ENCODE measurements at places on chromosomes 7 and 10. TPM values are rescaled to one million over a fixed set of nuclear protein-coding genes. Genes with fewer than 3 reads are reported as not detected.

GRCh38 chr10:112239347-112239746, 43.9 kb upstream of the TECTB start:
- no peaks in the 10 kb centered on the region for H3K4me1 ChIP-seq
- no peak overlapping the region for H3K27ac ChIP-seq
- no peak for DNase-seq
- no peak overlapping the region for H3K4me3 ChIP-seq
- H3K27me3 ChIP-seq = no peaks in the 10 kb centered on the region

GNA12 gene
- 20.5 TPM for total RNA-seq

PAX2 gene
- not detected for total RNA-seq

BBS9 gene
- 24.1 TPM for total RNA-seq

ZSCAN25 gene
- total RNA-seq = 26.9 TPM

GPR158 gene
- not detected for total RNA-seq

- DNase-seq = peak; percentile 75
- H3K4me3 ChIP-seq = no peak overlapping the region
- no peaks in the 10 kb centered on the region for H3K27me3 ChIP-seq
- H3K4me1 ChIP-seq = no peaks in the 10 kb centered on the region
These were observed 25.6 kb downstream of the VSTM4 start for GRCh38 chr10:49089557-49090188.

DNA sequence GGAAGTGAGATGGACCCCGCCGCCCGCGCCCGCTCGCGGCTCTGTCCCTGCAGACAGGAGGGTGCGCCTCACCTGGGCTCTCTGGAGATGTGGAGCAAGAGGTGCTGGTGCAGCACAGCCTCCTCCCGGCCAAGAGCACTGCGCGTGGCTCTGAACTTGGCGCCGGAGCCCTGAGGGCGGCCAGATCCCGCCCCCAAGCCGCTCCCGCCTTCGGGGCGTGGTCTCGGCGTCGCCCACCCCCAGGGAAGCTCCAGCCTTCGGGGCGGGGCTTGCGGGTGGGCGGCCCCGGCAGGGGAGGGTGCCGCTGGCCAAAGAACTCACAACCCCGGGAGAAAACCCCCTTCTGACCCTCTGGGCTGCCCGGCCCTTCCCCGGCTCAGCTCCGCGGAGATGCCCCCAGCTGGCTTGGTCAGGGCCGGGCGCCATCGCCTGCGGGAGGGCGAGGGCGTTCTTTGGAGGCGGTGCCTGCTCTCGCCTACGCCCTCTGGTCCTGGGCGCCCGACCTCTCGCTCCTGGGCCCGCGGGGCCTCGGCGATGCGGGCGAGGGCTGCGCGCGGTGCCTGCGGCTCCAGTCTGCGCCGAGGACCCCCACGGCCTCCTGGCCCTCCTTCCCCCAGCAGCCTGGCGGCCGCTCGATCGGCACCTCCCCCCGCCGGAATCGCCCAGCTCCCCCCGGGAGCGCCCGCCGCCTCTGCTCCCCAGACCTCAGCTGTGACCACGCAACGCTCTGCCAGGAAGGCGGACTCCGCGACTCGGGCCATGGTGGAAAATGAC, at the start of gene ZNF488:
ZNF488 (minus strand) TSS at position 146 of the 774 bp plus-strand sequence. CDS start 15,464 bp downstream, outside the sequence.
- no peaks in the 10 kb centered on the region for H3K27me3 ChIP-seq
- peak within 1 kb of the TSS; percentile 62 for H3K27ac ChIP-seq
- DNase-seq = peak; percentile 88
- H3K4me1 ChIP-seq = no peaks in the 10 kb centered on the region

GRCh38 chr10:13117841-13118783, 18.1 kb downstream of the OPTN start:
- DNase-seq = no peak
- no peaks in the 10 kb centered on the region for H3K36me3 ChIP-seq
- H3K4me3 ChIP-seq = no peak overlapping the region
- H3K27ac ChIP-seq = no peak overlapping the region
- H3K27me3 ChIP-seq = no peaks in the 10 kb centered on the region
- H3K4me1 ChIP-seq = no peaks in the 10 kb centered on the region

- no peak for DNase-seq
- H3K27ac ChIP-seq = no peak overlapping the region
- no peak overlapping the region for H3K4me3 ChIP-seq
- H3K36me3 ChIP-seq = no peaks in the 10 kb centered on the region
- no peaks in the 10 kb centered on the region for H3K4me1 ChIP-seq
- no peaks in the 10 kb centered on the region for H3K27me3 ChIP-seq
These were observed 253.3 kb downstream of the SEMA3A start for GRCh38 chr7:83941300-83941699.

DNA sequence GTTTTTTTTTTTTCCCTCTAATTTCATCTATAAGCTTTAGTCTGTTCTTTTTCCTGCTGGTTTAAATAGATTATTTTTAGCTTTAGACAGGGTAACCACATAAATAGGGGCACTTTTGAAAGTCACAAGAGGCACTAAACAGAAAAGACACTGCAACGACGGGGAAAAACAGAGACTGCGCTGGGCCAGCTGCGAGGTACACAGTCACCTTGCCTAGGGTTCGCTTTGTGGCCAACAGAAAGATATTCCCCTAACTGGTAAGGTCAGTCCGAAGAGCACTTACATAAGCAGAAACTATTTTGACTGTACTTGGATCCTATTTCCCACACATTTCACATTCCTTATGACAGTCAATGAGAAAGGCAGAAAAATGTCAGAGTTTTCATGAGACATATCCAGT, 175.6 kb upstream of the PHF14 start:
- no peaks in the 10 kb centered on the region for H3K27me3 ChIP-seq
- no peaks in the 10 kb centered on the region for H3K36me3 ChIP-seq
- no peak overlapping the region for H3K4me3 ChIP-seq
- no peak for DNase-seq

DNA sequence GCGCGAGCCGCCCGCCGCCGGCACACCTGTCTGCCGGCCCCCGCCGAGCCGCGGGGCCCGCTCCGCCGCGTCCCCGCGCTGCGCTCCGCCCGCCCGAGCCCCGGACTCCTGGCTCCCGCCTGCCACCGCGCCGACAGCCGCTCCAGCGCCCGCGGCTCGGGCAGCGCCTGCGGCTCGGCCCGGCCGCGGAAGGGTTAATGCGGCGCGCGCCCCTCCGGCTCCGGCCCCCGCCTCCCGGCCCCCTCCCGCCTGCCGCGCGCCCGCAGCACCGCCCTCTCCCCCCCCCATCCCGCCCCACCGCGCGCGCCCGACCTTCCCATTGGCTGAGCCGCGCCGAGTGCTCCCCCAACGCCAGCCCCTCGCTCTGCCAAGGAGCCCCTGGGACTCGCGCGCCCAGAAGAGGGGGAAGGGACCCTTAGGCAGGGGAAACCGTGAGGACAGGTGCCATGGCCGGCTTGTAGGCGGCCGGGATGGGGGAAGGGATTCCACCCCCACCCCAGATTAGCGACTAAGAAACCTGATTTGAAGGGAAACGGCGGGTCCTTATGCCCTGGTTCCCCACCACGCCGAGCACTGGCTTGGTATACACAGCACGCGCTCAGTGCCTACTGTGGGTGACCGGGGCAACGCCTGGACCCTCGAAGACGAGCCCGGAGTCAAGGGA, at the start of gene KCNH2:
KCNH2 (minus strand) TSS at position 196 of the 664 bp plus-strand sequence. CDS start 408 bp downstream, outside the sequence.
- no peaks in the 10 kb centered on the region for H3K36me3 ChIP-seq
- peak; percentile 52 for DNase-seq
- peaks cover 31% of the 10 kb centered on the region for H3K4me1 ChIP-seq
- H3K27ac ChIP-seq = peak within 1 kb of the TSS; percentile 80

PLXNA4 gene
- total RNA-seq = 5.6 TPM

DTX2 gene
- total RNA-seq = 41.5 TPM

COL13A1 gene
- 2.1 TPM for total RNA-seq

- H3K4me3 ChIP-seq = no peak overlapping the region
- no peak for DNase-seq
- H3K4me1 ChIP-seq = peaks cover 4% of the 10 kb centered on the region
- H3K27ac ChIP-seq = no peak overlapping the region
These were observed 37.3 kb downstream of the VIPR2 start for GRCh38 chr7:159107161-159107892.

GRCh38 chr10:37854626-37855025, 2.8 kb downstream of the ZNF248 start:
- no peak for DNase-seq
- H3K4me3 ChIP-seq = no peak overlapping the region
- no peaks in the 10 kb centered on the region for H3K36me3 ChIP-seq
- H3K27ac ChIP-seq = no peak overlapping the region

ANKRD7 gene
- not detected for total RNA-seq

IFIT1 gene
- 22.5 TPM for total RNA-seq

- H3K36me3 ChIP-seq = no peaks in the 10 kb centered on the region
- H3K27me3 ChIP-seq = no peaks in the 10 kb centered on the region
- no peak for DNase-seq
- H3K4me3 ChIP-seq = no peak overlapping the region
These were observed 150.4 kb downstream of the SRPK2 start for GRCh38 chr7:105238198-105238765.

GRCh38 chr10:47253651-47254375, 46.2 kb upstream of the GDF10 start:
- H3K36me3 ChIP-seq = no peaks in the 10 kb centered on the region
- H3K27ac ChIP-seq = no peak overlapping the region
- no peaks in the 10 kb centered on the region for H3K27me3 ChIP-seq
- no peaks in the 10 kb centered on the region for H3K4me1 ChIP-seq
- H3K4me3 ChIP-seq = no peak overlapping the region

ADRB1 gene
- not detected for total RNA-seq

TFR2 gene
- total RNA-seq = not detected

DNA sequence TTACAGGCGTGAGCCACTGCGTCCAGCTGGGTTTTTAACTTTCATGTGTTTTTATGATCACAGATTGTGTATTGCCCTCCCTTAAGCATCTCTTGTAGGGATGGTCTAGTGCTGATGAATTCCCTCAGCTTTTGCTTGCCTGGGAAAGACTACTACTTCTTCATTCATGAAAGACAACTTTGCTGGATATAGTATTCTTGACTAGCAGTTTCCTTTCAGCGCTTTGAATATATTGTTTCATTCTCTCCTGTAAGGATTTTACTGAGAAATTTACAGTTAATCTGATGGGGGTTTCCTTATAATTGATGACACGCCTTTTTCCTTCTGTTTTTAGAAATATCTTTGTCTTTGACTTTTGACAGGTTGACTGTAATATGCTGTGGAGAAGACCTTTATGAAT, 33.2 kb downstream of the STK31 start:
- no peaks in the 10 kb centered on the region for H3K36me3 ChIP-seq
- no peak for DNase-seq
- H3K27me3 ChIP-seq = no peaks in the 10 kb centered on the region
- H3K4me3 ChIP-seq = no peak overlapping the region

LFNG gene
- total RNA-seq = 2.3 TPM

DNA sequence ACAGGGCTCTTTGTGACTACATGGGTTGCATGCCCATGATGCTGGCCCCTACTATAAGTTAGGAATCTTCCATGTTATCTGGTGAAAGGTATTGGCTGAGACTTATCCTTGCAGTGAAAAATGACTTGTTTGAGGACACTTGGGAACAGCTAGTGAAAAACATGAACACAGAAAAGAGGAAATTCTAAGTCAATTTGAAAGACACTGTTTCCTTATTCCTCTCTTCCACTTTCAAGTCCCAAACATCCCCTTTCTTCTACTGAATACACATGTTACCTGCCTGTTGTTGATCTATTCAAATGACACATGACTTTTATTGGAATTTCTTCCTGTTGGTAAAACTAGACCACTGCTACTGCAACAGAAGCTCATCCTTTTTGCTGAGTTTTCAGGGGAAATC, 29.5 kb upstream of the PRKCQ start:
- H3K4me1 ChIP-seq = no peaks in the 10 kb centered on the region
- H3K4me3 ChIP-seq = no peak overlapping the region
- H3K27me3 ChIP-seq = no peaks in the 10 kb centered on the region
- no peaks in the 10 kb centered on the region for H3K36me3 ChIP-seq
- no peak for DNase-seq

GRCh38 chr7:128908750-128909624, 1.5 kb downstream of the KCP start:
- peaks cover 2% of the 10 kb centered on the region for H3K27me3 ChIP-seq
- H3K36me3 ChIP-seq = no peaks in the 10 kb centered on the region
- H3K4me1 ChIP-seq = no peaks in the 10 kb centered on the region
- no peak for DNase-seq
- no peak overlapping the region for H3K4me3 ChIP-seq

DNA sequence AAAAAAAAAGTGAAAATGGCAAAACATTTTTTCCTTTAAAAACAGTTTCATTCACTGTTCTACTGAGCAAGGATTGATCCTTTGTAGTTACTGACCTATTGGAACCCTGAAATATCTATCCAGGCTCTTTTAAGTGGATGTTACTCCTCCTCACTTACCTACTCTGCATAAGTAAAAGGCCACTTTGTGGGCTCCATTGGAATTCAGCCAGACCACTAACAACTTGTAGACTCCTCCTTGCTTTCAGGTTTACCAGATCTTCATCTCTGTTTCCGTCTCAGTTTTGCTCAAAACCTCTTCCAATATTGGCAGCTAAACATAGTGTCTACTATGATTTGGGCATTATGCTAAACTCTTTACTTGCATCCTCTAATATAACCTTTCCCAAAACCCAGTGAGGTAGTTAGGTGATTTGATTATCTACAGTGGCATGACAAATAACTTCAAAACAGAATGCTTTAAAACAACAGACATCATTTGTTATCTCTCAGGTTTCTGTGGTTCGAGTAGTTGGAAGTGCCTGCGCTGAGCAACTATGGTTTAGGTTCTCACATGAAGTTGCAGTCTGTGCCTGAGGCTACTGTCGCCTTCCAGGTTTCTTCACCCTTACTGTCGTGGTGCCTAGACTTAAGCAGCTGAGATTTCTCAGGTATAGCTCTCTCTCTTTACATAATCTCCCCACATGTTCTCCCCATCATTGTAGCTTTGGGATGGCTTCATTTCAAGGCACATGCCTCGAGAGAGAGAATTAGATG, 698.2 kb downstream of the REEP3 start:
- no peaks in the 10 kb centered on the region for H3K36me3 ChIP-seq
- DNase-seq = no peak
- H3K4me1 ChIP-seq = no peaks in the 10 kb centered on the region
- H3K27ac ChIP-seq = no peak overlapping the region
- H3K4me3 ChIP-seq = no peak overlapping the region
- no peaks in the 10 kb centered on the region for H3K27me3 ChIP-seq

TRIM24 gene
- 20.6 TPM for total RNA-seq

HOXA1 gene
- total RNA-seq = 2.0 TPM

- H3K36me3 ChIP-seq = no peaks in the 10 kb centered on the region
- no peak for DNase-seq
- H3K4me1 ChIP-seq = no peaks in the 10 kb centered on the region
These were observed 774.5 kb upstream of the COBL start for GRCh38 chr7:52091101-52091500.

DNA sequence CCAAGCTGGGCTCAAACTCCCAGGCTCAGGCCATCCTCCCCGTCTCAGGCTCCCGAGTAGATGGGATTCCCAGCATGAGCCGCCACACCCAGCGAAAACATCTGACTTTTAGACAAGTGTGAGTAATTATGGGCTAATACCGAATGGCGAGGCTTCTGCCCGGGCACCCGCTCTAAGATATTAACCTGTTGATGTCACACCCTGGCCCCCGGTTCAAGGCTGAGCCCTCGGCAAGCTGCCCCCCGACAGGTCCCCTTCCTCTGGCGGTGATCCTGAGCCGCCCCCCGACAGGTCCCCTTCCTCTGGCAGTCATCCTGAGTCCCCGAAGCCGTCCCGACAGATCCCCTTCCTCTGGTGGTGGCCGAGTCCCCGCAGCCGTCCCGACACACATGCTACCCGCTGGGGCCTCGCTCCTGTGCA, 5.2 kb downstream of the PSMG3 start:
- no peak overlapping the region for H3K27ac ChIP-seq
- H3K27me3 ChIP-seq = no peaks in the 10 kb centered on the region
- no peaks in the 10 kb centered on the region for H3K36me3 ChIP-seq
- DNase-seq = no peak
